ENCODE measurements at places on chromosomes 12 and 14.

- no peak for DNase-seq
These were observed 104.9 kb upstream of the FSCB start for GRCh38 chr14:44612002-44612401.

GRCh38 chr12:42180990-42181596 is 36.4 kb upstream of the GXYLT1 start:
- no peak for DNase-seq

DNA sequence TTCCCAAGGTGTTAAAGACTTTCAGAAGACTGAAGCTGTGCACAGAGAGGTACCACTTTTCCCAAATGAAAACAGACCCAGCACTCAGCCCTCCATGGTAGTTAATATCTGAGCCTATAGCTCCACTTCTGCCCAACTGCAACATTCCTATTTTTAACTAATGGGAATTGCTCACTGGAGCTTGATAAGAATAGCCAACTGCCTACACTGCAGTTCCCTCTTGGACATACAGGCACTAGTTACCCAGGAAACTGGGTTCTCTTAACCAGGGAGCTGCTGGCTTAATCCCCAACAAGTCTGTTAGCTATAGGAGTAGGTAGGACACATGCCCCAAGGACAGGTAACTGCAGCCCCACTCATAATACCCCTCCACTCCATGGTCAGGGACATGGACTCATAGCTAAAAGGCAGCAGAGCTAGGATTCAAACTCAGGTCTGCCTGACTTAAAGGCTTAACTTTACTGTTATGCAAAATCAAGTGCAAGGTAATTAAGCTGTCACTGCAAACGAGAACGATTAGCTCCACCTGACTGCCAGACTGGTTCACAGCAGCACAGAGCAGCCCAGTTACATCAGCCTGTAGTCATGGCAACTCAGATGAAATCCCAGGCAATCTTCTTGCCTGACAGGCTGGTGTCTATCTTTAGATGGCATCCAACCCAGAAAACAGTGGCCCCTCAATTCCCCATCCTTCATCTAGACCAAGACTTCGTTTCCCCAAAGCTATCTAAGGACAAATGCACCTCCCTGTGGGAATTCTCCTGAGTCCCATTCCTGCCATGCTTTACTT is 77.1 kb upstream of the ACTN1 start:
- peak; percentile 35 for DNase-seq

GRCh38 chr12:50927356-50927755 is 25.0 kb upstream of the HIGD1C start:
- no peak for DNase-seq

DNA sequence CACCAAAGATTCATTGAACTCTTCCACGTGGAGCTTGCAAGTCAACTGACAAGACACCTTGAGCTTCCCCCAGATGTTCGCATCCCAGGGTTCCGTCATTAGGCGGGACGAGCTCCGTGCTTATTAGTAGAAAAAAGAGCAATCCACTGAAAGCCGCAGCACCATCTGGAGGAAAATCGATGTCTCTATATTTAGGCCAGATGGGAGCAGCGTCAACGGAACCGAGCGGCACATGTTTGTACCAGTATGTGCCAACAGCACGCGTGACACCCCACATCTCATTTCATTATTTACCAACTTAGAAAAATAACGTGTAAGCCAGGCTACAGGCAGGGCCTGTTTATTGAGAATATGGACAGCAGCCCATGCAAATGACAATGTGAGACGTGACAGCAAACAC is 45.8 kb upstream of the TMEM132D start:
- DNase-seq = no peak

DNA sequence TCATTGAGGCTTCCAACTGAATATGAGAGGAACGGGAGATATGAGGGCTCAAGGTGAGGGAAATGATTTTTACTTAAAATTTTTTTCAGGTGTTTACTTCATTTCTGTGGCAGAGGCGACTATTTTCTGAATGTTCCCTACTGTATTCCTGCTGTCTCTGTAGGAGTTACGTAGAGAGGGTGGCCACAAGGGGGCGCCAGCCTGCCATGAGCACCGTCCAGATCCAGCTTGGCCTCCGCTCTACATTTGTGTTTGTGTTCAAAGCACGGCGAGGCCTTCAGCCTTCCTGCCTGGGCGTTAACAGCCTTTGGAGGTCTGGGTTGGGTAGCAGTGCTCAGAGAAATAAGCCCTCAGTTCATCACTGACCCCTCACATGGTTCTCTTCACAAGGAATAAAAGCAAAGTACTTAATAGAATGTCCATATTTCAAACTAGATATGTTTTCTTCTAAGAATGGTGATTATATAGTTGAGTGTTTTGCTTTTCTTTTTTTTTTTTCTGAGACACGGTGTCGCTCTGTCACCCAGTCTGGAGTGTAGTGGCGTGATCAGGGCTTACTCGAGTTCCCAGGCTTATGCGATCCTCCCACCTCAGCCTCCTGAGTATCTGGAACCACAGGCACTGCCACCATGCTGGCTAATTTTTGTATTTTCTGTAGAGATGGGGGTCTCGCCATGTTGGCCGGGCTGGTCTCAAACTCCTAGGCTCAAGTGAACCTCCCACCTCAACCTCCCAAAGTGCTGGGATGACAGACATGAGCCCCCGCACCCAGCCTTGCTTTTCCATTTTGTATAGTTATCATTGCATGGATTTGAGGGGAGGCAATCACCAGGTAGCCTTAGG is 22.3 kb downstream of the CKB start:
- peak; percentile 56 for DNase-seq
